ENCODE measurements at places on chromosomes 6 and 20.

- DNase-seq, result no peak
Measured at GRCh38 chr6:101404775-101405174, 11.3 kb downstream of the GRIK2 start.

DNA sequence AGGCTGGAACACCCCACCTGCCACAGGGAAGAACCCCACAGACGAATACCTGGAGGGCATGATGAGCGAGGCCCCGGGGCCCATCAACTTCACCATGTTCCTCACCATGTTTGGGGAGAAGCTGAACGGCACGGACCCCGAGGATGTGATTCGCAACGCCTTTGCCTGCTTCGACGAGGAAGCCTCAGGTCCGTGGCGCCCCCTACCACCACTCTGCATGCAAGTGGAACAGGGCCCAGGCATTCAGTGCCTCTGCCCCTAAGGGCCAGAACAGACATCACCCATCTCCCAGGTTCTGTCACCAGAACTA is 6.6 kb downstream of the MYL9 start:
- DNase-seq, result no peak

- DNase-seq, result no peak
Measured at GRCh38 chr6:99185525-99185924, 163.9 kb downstream of the FAXC start.

DNA sequence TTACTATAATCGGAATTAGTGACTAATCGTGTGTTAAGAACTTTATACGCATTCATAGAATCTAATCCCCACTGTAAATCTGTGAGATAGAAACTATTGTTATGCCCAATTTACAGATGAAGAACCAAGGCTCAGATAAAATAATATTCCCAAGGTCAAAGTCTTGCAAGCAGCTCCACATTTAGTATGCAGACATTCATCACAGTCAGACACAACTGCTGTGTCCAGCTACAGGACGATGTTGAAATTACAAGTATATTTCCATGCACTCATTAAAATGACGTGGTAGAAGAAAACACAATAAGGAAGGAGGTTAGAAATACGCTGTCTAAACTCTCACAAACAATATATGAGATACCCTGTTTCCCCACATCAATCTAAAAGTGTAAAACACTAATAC is 82.5 kb downstream of the PREX1 start:
- DNase-seq, result no peak

DNA sequence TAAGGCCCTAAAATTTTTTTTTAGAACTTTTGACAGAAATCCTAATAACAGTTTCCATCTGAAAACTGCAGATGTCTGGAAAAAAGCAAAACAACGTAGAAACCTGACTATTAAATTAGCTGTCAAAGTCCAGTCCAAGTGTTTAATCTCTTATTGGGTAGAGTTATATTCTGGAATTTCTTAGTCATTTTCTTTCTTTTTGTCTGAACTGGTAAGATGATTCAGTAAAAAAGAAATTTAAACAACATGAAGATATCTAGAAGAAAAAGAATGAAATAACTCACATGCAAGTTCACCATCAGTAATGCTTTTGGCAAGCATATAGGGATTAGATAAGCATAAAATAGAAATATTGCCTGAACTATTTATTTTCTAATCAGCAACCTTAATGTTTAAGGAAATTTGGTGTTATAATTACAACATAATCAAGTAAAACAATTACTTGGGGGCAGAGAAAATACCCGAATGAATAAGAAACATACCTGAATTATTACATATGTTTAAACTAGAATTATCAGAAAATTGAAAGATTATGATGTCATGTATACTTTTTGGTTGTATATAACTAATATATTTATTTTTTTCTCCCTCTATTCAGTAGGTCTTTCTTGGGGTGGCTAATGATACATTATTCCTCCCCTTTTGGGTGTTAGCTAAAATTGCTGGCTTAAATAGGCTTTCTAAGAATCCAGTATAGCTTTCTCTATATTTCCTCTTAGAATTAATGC is 51.1 kb downstream of the FAM83B start:
- no peak for DNase-seq

DNA sequence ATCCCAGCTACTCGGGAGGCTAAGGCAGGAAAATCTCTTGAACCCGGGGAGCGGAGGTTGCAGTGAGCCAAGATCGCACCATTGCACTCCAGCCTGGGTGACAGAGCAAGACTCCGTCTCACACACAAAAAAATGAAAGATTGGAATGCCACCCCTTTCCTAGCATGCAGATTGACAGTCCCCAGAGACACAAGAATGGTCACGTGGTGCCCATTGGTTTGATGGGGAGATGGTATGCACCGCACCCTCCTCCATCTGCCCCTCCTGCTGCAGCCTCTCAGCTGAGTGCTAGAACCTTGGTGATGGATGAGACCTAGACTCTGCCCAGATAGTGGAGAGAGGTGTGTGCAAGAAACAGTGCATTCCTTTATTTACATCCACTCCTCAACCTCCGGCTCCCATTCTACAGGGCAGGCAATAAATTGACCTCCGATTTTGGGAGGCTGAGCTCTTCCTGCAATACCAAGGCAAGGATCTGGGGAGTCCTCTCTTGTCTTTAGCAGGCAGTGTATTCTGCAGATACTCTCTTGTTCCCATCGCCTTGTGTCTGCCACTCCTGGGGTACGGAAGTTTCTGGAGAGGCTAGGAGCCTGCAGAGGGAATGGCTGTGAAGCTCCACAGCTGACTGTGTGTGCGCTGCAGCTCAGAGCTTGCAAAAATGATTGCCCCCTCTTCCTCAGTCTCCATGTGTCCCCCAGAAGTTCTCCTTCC is 1.1 kb upstream of the RNF24 start:
- DNase-seq, result no peak

- DNase-seq, result no peak
Measured at GRCh38 chr6:108805611-108806167, 42.5 kb upstream of the ARMC2 start.

- DNase-seq, result no peak
Measured at GRCh38 chr6:3426927-3427686, 29.7 kb downstream of the SLC22A23 start.

DNA sequence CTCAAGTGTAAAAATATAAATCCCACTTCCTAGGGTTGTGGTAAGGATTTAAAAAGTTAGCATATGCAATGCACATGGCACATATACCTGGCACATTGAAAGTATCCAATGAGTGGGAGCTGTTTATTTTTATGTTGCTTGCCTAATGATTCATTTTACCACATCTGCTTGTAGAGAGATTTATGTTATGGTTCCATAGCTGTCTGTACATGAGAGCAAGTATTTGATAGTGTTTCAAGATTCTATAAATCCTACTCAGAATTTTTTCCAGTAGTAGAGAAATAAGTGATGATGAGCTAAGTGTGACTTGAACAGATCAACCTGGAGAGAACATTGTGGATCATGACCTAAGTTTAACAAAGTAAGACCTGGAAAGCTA is 125.3 kb upstream of the SPTLC3 start:
- DNase-seq, result no peak

DNA sequence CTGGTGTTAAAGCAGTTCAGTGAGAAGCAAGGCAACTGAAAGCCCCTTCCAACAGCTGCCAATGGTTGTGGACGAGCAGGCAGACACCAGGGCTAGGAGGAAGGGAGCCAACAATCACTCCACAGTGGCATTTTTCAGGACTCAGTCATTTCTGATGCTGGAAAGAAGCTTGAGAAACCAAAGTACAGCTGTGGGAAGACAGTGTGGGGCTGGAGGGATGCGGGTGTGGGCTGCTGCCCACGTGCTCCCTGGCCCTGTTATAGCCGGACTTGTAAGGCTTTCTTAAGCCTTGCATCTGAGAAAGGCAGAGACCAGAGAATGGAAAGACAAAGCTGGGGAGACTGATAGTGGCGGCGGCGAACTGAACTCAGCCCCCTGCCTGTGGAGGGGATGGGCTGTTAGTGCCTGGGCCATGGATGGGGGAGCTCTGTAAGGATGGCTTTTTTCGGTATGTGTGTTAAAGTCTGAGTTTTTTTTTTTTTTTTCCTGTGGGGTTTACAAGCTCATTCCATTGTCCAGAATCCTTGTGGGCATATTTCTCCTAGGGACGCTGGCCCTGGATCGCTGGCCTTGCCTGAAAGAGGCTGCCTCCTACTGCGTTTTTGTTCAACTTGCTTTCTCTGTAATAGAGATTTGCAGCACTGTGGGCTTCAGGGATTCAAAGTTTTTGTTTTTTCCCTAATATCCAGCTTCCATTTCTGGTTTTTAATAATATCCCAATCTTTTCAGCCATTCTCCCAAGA is 91.7 kb downstream of the GJA10 start:
- peak; percentile 26 for DNase-seq

GRCh38 chr6:160042014-160042773 is 73.3 kb downstream of the IGF2R start:
- DNase-seq, result no peak

- peak; percentile 42 for DNase-seq
Measured at GRCh38 chr6:7468382-7469081, 72.9 kb upstream of the DSP start.

GRCh38 chr6:108029226-108029921 is 45.2 kb downstream of the OSTM1 start:
- no peak for DNase-seq

GRCh38 chr6:81655696-81656095 is 96.8 kb downstream of the TENT5A start:
- no peak for DNase-seq

DNA sequence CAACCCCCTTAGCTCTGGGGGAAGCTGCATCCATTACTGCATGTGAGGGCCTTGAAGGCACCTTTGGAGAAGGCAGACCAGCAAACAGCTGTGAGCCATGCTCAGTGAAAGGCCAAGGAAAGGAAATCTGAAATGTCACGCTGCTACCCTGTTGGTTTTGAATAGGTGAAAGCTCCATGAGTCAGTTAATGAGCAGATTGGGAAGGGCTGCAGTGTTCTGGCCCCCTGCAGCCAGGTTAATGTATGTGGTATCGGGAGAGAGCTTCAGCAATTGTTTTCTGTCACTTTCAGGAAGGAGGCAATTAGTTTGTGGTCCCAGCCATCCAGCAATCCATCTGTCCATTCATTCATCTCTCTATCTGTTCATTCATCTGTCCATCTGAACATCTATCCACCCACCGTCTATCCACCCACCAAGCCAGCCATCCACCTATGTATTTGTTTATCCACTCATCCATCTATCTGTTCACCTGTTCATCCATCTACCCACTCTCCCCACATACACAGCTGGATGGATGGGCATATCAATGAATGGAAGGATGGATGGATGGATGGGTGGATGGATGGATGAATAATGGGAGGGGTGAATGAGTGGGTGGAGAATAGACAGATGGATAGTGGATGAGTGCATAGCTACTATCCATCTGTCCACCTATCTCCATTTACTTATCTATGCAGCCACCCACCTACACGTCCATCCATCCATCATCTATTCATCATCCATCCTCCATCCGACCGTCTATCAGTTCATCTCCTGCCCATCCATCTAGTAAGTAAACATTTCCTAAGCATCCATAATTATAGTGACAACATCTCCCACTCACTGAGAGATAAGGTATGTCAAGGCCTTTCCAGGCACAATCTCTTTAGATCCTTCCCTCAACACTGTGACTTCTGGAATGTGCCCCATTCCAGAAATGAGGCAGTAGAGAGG is 16.0 kb downstream of the PCK1 start:
- no peak for DNase-seq

GRCh38 chr6:85580118-85580877 is 13.4 kb downstream of the SNX14 start:
- DNase-seq, result no peak

DNA sequence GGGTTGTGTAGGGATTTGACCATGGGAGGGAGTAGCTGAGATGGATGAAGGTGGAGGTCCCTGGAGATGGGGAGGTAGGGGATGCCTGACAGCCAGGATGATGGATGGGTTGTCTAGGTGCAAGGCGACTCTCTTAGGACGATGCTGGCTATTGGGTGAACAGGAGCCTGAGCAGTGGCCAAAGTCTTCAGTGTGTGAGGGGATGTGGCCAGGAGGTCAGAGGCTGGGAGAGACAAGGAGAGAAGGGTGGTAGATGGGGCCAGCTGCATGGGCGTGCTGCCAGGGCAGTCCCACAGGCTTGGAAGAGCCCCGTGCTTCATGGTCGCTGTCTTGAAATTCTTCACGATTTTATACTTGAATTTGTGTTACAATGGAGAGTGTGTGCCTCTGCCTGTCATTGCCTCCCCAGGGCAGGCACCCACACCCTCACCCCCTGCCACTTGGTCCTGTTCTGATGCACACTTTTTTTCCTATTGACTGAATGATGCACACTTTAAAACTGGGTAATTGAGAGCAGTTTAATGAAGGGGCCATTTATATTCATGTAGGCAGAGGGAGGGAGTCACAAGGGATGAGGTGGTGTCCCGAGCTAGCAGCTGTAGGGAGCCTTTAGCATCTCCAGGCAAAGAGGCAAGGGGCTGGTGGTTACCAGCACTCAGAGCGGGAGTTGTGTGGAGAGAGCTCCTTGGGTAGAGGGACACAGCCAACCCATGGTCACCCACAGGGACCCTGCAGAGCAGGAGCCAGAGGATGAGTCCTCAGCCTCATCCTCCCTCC is 120.7 kb downstream of the DHX35 start:
- DNase-seq, result no peak

GRCh38 chr6:133033263-133033662 is 207.9 kb upstream of the EYA4 start:
- DNase-seq, result no peak

DNA sequence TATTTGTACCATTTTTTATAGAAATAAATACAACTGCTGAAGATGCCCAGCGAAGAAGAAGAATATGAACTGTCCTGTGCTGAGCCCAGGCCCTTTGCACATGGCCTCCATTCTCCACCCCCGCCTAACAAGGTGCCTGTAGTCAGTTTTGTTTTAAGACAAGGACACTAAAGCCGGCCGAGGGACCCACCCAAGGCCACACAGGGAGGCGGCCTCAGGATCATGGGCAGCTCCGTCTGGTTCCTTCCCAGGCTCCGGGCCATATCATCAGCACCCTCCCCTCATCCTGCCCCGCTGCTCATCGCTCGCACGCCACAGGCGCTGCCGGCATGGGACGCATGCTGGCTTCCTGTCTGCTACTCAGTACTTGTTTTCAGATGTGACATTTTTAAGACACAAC is 21.3 kb downstream of the PSMG4 start:
- no peak for DNase-seq

DNA sequence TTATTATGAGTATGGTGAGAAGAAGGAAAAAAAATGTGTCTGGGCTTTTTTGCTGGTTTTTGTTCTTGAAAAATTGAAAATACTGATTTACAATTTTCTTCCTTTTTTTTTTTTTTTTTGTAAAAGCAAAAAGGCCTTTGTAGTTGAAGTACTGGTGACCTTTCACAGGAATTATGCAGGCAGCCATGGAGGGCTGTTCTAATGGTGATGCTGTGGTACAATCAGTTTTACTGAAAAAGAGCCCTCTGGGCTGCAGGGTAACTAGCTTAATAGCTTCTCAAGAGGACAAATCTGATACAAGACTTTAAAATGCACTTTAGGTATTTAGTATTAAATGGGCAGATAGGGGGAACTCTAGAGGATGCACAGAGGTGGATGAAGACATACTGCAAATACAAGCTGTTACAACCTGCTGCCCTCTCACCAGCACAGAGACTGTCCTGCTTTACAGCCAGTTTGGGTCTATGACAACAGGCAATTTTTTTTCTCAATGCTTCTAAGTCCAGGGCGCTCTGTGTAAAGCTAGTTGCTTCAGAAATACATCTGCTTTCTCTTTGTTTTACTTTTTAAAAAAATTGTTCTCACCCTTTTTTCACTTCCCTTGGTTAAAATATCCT is 61.6 kb upstream of the HS3ST5 start:
- no peak for DNase-seq
